ENCODE measurements at places on chromosomes 11 and 22.

GRCh38 chr11:12121517-12121916 lies 11.1 kb downstream of the MICAL2 start:
- DNase-seq: no peak

DNA sequence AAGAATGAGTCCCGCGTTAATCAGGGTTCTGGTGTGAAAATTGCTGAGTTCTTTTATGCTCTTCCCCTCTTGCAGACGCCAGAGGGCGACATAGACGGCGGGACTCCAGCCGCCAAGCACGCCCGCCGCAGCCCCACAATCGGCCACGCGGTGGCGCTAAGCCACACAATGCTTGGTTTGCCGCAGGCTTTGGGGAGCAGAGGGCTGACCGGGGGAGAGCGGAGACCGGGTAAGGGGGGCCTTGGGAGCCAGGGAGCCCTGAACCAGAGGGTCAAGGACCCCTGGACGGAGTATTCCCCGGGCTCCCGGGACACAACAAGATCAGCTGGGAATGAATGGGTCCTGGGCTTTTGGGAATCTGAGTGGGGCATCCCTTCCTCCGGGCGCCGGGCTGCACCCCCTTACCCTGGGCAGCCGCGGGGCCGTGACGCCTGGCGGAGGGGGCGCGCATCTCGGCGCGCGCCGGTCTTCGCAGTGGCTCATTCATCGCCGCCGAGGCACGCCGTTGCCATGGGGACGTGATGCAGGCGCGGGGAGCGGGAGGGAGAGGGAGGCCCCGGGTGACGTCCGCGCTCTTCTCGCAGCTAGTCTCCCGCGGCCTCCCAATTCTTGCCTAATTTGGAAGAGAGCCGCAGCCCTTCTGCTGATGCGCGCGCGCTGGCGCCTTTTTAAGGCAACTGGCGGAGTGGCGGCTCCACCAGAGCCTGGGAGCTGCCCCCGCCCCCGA lies 12.2 kb upstream of the NPAS4 start:
- peak; percentile 88 for DNase-seq

DNA sequence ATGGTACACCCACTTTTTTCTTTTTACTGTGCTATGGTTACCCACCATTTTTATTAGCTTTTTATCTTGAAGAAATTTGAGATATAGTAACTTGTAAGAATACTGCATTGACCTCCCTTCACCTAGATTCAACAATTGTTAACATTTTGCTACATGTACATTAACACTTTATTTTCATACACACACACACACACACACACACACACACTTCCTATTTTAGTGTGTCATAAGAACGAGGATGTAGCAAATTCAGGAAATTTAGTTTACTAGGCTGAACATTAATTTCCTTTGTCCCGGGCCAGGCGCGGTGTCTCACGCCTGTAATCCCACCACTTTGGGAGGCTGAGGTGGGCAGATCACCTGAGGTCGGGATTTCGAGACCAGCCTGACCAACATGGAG lies 1.1 kb upstream of the ATP6V1E1 start:
- DNase-seq: peak; percentile 28

DNA sequence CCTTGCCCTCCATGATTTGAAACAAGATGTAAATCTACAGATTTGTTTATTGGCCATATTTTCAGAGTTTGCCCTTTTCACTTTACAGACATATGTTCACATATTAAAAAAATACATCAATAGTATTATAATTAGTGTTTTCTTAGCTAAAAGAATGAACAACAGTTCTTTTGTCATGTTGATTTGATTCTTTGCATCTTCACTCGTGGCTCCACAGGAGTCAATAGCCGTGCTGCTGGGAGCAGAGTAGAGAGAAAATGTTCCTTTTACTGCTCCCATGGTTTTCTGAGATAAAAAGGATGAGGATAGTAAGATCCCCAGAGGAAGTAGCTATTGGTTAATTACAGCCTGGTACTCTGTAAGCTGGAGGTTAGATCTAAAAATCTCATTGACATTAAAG lies 151.2 kb downstream of the PGR start:
- DNase-seq: no peak

- DNase-seq: no peak
Measured at GRCh38 chr22:46966495-46966845, 204.0 kb downstream of the TBC1D22A start.

DNA sequence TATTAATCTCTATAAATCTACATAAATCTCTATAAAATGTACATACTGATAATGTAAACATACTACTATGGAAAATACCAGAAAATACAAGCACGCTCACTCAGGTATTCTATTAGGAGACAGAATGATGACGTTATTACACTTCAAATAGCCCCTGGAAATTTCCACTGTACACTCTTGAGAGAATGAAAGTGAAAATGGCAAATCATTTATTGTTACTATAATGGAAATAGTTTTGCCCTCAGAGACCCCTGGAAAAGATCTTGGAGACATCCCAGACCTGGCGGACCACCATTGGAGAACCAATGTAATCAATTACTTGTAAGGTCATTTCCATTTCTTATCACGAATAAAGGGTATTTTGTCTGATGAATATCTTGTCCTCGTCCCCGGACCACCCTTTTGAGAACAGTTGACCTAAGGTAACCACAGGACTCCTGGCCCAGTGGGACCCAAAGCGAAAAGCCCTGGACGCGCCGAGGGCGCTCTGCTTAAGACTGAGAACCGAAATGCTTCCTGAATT lies 509 bp upstream of the PRRG4 start:
- DNase-seq: peak; percentile 75

DNA sequence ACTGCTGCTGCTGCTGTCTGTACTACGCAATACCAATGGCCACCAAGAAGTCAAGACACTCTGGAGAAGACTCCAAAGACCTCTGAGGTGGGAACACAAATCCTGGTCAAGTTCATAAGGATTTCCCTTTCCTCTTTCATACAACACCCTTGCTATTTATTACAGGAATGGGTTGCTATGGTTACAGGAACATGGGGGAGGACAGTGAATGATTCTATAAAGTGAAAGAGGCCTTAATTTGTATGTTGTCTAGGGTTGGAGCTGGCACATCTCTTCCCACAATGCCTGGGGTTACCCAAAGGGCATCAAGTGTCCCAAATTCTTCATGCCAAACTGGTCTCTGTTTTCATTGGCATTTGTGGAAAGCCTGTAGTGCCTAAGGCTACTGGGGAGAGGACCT lies 11.4 kb upstream of the SEC14L3 start:
- DNase-seq: no peak

DNA sequence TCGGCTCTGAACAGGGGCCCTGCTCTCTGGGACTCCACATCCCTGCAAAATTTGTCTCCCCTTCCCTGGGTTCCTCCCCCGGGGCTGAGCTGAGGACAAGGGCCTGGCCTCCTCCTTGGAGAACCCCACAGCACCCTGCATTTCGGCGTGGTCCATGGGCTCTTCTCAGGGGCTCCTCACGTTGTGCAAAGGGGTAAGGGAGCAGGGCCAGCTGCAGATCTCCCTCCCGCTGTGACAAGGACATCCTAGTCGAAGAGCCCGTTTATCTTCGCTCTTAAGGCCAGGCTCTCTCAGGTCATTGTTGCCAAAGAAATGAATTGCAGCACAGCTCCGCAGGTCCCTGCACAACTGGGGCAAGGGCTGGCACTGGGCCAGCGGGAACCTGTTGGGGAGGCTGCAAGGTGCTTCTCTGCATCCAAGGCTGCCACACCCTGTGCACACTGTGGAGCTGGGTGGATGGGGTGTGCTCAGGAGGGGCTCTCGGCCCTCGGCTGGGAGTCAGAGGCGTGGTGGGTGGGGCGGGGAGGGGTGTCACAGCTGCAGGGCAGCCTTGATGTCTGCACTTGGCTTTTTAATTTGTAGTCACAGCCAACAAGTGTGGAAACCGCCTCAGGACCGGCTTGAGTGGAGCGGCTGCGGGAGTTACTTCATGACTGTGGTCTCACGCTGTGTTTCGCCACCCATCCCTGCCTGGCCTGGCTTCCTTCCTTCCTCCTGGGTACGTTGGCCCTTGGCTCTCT lies 26.6 kb upstream of the SEPTIN5 start:
- no peak for DNase-seq

DNA sequence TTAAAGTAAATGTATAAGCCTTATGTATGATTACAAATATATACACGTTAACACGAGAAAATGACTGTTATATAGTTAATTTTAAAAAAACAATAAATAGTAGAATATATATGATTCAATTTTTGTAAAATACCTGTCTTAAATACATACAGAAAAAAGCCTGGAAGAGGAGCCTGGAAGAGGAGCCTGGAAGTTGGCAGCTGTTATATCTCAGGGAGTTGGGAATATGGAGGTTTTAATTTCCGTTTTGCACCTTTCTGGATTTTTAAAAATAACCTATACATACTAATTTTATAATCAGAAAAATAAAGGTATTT lies 111.6 kb downstream of the WT1 start:
- DNase-seq: no peak

DNA sequence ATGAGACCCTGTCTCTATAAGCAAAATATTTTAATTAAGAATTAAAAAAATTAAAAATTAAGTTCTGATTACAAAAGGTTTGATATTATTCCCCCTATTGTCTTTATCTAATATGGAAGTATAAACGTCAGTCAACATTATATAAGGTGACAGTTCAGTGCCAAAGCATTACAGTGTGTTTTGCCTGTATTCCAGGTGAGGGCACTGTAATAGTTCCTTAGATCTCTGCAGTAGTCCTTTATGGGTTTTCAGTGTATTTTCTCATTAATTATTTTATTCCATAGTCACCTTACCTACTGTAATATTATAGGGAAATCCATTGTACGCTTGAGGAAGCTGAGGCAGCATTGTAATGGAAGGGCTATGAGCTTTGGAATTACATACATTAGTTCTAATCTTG lies 33.0 kb downstream of the FAR1 start:
- no peak for DNase-seq

GRCh38 chr11:97702951-97703350 lies 1313.1 kb downstream of the JRKL start:
- DNase-seq: peak; percentile 79

DNA sequence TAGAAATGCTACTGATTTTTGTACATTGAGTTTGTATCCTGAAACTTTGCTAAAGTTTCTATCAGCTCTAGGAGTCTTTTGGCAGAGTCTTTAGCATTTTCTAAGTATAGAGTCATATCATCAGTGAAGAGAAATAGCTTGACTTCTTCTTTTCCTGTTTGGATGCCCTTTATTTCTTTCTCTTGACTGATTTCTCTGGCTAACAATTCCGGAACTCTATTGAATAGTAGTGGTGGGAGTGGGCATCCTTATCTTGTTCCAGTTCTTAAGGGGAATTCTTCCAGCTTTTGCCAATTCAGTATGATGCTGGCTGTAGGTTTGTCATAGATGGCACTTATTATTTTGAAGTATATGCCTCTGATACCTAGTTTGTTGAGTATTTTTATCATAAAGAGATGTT lies 197.7 kb downstream of the AASDHPPT start:
- no peak for DNase-seq

DNA sequence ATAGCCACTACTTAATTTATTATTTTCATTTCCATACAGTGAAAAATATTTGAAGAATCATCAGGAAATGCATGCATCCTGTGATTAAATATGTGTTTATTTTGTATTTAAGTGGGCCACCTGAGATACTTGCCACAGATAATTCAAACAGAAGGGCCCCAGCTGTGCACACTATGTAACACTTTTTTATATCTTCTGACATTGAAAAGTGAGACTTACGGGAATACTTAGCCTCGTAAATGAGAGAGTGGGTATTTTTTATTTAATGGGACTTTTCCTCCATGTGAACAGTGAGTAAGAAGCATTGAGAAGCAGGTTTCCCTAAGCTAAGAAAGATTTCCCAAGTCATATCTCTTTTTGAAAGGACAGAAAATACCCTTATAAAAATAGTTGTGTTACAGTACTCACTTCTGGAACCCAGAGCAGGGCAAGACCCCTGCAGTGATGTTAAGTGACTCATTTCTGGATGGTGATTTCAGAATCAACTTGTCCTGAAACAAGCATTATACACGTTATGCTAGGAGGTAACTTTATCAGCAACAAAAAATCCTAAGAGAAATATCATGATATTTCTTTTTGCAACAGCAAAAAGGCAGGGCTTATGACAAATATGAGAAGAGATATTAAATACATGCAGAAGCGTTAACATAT lies 478.1 kb upstream of the CHORDC1 start:
- no peak for DNase-seq

DNA sequence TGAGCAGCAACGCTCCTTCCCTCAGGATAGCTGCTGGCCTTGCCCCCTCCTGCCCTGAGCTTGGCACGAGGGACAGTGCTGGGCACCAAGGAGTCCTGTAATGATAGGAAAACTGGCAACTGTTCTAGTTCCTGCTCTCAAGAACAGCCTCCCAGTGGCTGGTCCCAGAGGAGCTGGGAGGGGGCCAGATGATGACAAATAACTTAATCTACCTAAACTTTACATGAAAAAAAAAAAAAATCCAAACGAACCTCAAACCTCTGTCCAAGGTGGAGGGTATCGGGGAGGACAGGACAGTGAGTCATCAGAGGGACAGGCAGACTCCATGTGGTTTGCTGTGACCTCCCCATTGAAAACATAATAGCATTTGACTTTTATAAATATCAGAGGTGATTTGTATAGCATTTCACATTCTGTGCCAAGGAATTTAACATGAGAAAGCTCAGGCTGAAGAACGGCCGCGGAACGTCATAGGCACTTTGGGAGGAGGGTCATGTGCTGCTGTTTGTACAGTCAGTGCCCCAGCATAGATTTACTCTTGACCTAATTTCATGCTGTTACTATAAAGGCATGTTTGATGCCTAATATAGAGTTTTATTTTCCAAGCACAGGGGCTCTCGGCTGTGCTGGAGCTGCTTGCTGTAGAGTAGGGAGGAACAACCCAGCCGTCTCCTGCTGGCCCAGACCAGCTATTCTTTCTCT lies 98.2 kb upstream of the NNMT start:
- no peak for DNase-seq

DNA sequence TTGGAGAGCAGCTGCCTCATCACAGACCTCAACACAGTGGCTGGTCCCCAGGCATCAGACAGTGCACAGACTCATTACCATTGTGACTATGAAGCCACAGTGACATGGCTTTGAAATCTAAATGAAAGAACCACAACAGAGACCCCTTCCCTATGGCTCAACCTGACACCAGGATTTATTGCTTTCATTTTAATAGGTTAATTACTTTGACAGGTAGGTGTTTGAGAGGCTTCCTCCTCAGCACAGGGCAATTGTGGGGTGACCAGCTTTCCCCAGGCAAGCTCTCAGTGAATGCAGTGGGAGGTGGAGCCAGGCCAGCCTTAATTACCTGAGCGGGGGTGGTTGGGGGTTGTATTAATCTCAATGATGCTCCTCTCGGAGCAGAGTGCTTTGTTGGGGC lies 102.3 kb downstream of the CHST1 start:
- no peak for DNase-seq

- DNase-seq: no peak
Measured at GRCh38 chr22:29707010-29707409, 12.8 kb upstream of the CABP7 start.

Data from common myeloid progenitor, CD34-positive (primary cell).